DMS153 (cell line): ENCODE measurements at places on chromosomes 3 and 15.

DNA sequence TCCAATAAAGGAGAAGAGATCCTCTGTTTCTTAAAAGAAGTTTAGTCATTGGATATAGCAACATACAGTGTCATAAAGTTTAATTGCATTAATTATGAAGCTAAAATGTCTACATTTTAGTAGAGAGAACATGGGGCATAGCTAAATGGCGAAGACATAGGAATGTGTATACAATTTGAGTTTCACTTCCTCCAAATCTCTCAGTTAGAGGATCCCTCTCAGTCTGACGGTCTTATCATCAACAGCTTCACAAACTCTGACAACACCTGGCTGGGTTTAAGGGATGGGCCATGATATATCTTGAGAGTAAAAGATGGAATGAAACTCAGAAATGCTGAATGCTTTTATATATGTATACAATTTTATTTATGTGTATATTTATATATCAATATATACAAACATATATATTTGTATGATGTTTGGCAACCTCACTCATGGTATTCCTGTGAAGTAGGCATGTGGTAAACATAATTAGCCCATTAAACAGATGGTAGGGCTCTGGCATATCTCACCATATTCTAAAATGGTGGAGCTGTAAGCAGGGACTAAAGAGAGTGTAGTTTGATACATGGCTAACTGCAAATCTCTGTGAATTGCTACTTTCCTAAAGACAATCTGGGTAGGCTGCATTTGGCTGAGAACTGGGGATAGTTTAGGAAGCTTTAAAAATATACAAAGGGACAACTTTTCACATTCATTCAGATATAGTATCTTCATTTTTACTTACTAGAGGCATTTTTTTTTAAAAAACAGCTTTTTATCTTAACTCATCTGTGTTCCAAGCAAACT, 111.6 kb downstream of the TIGIT start:
- no peak for DNase-seq

DNA sequence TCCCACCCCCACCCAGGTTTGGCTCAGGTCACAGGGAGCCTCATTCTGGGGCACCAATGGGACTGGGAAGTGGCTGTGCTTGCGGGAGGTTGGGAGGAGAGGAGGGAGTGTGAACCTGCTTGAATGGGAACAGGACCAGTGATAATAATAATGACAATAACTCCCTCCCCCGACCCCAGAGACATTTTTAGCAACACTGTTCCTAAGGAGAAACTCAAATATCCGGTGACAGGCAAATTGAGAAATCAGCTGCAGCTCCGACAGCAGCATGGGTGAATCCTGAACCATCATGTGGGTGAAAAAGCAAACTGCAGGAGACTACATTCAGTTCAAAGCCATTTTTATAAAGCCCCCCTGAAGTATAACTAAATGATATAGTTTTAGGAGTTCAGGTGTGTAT, 11.6 kb upstream of the RPL29 start:
- DNase-seq: no peak

GRCh38 chr15:77455696-77456321, 35.1 kb downstream of the HMG20A start:
- no peak for DNase-seq

DNA sequence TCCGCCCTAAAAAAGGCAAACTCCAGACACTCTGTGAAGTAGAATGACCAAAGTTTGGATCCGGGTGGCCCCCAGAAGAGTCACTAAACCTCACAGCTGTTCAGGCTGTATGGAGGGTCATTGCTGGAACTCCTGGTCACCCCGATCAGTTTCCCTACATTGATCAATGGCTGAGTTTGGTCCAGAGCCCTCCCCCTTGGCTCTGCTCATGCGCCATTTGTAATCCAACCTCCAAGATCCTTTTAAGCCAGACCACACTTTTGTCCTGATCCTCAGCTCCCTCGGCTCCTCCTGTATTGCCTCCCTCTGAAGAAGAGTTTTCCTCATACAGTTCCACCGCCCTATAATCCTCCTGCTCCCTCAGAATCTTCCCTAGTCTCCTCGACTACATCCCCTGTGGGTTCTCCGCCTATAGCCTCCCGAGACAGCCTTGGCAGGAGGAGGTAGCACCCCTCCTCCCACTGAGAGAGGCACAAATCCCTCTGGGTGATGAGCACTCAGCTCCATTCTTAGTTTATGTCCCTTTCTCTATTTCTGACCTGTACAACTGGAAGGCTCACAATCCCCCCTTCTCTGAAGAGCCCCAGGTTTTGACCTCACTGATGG, 42.2 kb downstream of the ZBTB11 start:
- no peak for DNase-seq

- DNase-seq: no peak
These were observed 10.9 kb upstream of the GJD2 start for GRCh38 chr15:34765741-34766140.

DNA sequence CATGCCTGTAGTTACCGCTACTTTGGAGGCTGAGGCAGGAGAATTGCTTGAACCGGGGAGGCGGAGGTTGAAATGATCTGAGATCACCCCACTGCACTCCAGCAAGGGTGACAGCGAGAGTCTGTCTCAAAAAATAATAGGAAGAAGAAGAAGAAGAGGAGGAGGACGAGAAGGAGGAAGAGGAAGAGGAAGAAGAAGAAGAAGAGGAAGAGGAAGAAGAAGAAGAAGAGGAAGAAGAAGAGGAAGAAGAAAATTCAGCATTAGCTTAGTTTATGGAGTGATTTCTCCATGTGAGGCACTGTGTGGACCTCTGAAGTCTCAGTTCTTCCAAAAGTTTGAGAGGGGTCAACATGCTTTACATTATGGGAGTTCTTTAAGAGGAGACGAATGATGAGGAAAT, 17.4 kb upstream of the MEGF11 start:
- no peak for DNase-seq

- no peak for DNase-seq
These were observed 238.5 kb downstream of the ITPR1 start for GRCh38 chr3:4731543-4732111.
